T-helper 9 cell (primary cell): ENCODE measurements at places on chromosomes 2 and 18.

- DNase-seq = no peak
Observed at GRCh38 chr2:119136872-119137271, 21.7 kb downstream of the C1QL2 start.

DNA sequence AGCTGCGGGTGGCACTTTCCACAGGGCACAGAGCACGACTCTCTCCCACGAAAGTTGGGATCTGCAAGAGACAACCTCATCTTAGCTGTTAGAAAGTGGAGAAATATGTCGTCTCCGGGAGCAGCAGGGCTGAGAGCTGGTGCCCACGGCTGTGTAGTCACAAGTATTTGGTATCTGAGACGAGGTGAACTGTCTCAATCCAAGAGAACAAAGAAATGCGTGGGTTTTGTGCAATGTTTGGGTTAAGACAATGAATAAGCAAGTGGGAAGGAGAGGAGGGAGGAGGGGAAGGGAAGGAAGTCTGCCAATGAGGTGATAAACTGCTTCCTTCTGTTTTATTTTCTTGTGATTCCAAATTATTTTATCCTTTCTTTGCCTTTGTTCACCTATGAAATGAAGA lies 18.0 kb downstream of the DYTN start:
- no peak for DNase-seq

DNA sequence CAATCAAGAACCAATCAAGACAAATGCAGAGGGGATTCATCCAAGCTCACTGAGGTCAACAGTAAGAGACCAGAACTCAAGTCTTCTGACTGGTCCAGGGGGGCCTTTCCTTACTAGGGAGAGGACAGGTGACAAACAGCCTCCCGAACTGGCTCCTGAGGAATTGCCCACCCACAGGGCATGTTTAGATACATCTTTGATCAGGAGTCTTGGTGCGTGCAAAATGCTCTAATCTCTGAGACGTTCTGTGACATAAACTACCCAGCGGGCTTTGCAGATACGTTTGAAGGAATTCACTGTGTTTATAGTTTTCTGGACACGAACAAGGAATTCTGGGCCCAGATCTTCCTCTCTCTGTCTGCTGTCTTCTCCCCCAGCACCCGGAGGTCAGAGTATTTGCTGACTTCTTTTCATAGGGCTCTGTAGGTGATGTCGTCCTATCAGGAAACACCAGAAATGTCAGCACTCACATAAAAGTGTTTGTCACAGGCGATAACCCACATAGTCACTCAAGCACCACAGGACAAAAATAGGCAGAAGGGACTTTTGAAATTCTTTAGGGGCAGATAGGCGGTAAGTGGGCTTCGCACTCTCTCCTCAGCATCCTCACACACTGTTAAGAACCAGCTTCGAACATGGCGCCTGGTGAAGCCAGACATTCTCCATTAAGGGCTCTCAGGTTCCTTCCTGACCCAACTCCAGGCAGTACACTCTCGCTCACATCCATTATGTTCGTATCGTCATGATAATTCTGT lies 349.0 kb downstream of the CYRIA start:
- DNase-seq = no peak

GRCh38 chr2:235170536-235171521 lies 219.0 kb downstream of the SH3BP4 start:
- DNase-seq = no peak

DNA sequence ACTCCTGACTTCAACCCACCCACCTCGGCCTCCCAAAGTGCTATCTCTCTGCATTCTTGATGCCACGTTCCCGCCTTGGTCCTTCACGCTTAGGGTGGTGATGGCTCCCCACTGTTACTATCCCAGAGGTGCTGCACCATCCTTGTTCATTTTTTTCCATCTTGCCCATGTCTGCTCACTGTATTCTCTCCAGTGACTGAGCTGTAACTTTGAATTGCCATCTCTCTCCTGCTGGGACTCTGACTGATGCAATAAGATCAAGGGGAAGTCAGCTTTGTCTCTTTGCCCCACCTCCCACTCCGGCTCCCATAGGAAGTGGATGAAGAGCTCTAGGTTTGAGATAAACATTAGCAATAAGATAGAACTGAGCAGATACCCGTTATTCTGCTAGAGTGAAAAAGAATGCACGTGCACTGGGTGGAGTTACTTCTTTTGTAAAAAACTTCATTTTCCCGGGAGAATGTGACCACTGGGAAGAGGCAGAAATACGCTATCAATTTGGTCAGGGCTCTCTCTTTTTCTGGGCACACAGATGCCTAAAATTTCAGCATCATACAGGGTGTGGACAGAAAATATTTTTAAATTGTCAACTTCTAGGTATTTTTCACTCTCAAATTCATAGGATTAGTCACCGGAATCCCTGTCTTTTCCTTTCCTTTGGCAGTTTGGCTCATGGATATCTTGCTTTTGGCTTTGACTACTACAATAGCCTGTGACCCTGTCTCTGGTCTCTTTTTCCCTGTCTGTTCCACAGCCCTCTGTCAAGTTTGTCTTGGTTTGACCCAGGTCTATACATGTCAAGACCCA lies 105.4 kb downstream of the POLR1A start:
- DNase-seq = no peak

- DNase-seq = no peak
Observed at GRCh38 chr2:144753416-144753815, 233.5 kb upstream of the ZEB2 start.

DNA sequence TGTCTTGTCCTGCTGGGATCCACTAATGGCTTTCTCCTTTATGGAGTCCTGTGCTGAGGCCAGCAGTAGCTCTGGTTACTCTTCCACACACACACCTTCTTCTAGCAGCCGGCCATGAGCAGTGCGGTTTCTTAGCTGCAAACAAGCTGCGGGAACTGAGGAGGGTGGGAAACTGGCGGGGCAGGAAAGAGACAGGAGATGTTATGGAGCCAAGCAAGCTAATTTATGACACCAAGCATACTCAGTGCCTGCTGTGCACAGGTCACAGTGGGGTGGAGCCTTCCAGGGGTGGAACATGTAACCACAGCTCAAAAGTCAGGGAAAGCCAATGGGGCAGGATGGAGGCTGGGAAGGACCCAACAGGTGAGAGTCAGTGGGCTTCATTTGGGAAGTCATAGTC lies 180.8 kb downstream of the FAM210A start:
- no peak for DNase-seq

- DNase-seq = no peak
Observed at GRCh38 chr2:202267495-202267894, 1.9 kb downstream of the NOP58 start.
